ENCODE measurements at places on chromosomes 3 and 15. TPM values are rescaled to one million over a fixed set of nuclear protein-coding genes. Genes with fewer than 3 reads are reported as not detected.

DNA sequence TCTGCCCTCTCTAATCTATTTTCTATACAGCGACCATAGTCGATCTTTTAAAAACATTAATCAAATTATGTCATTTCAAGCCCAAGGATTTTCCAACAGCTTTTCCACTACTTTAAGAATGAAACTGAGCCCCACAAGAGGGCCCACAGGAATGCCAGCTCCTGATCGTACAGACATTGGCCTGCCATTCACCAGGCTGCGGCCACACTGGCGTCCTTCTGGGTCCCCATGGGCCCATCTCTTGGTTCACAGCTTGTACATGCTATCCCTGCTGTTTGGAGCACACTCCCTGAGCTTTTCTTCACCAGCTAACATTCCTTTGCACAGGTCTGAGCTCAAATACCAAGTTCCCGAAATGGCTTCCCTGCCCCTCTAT lies 149.6 kb downstream of the MYLK start:
- H3K4me1 ChIP-seq: no peaks in the 10 kb centered on the region
- DNase-seq: no peak
- H3K36me3 ChIP-seq: no peaks in the 10 kb centered on the region
- no peak overlapping the region for H3K27ac ChIP-seq

GRCh38 chr3:32195995-32196540 lies 42.4 kb upstream of the CMTM8 start:
- no peak for DNase-seq
- H3K4me3 ChIP-seq: no peak overlapping the region
- no peaks in the 10 kb centered on the region for H3K27me3 ChIP-seq
- no peaks in the 10 kb centered on the region for H3K4me1 ChIP-seq
- no peaks in the 10 kb centered on the region for H3K36me3 ChIP-seq

Gene DLL4
- total RNA-seq: not detected

GRCh38 chr3:79555655-79556054 lies 212.1 kb downstream of the ROBO1 start:
- H3K27me3 ChIP-seq: no peaks in the 10 kb centered on the region
- H3K27ac ChIP-seq: no peak overlapping the region
- no peaks in the 10 kb centered on the region for H3K36me3 ChIP-seq
- DNase-seq: no peak
- no peak overlapping the region for H3K4me3 ChIP-seq

GRCh38 chr15:66886241-66886675 lies 179.1 kb upstream of the SMAD3 start:
- no peaks in the 10 kb centered on the region for H3K4me1 ChIP-seq
- no peak for DNase-seq
- H3K27ac ChIP-seq: no peak overlapping the region
- H3K4me3 ChIP-seq: no peak overlapping the region

DNA sequence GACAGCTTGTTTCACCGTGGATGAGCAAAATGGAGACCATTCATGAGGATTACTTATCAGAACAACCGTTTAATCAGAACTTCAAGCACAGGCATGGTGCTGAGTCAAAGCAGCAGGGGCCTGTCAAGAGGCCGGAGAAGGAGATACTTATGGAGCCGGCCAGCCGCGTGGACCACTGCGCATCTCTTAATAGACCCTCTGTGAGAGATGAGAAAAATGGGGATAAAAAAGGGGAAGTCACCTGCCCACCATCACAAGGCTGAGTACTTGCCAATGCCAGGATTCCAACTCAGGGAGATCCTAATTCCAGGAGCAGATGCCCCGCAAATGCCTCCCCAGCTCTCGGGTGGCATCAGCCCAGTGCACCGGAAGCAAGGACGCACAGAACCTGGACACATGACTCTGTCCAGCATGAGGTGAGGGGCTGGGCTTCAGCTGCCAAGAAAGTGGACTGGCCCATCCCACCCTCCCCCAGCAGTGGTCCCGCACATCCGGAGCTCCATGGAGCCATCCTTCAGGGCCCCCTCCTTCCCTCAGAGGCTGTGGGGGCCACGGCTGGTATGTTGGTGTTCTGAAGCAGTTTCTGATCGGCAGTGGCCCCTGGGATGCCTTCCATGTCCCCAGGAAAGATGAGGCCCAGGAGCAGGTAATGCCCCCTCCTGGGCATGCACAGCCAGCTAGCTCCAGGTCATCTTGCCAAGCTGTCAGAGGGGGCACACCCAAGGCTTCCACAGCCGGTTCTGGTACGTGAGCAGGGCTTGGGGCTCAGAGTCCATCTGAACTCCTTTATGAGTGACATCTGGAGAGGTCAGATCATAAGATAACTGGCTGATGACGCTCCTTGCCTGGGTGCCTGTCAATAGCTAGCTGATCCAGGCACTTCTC lies 143.8 kb downstream of the ATP10A start:
- DNase-seq: no peak
- H3K36me3 ChIP-seq: peaks cover 3% of the 10 kb centered on the region
- H3K4me1 ChIP-seq: no peaks in the 10 kb centered on the region
- no peak overlapping the region for H3K27ac ChIP-seq

Gene NPAP1
- total RNA-seq: not detected

DNA sequence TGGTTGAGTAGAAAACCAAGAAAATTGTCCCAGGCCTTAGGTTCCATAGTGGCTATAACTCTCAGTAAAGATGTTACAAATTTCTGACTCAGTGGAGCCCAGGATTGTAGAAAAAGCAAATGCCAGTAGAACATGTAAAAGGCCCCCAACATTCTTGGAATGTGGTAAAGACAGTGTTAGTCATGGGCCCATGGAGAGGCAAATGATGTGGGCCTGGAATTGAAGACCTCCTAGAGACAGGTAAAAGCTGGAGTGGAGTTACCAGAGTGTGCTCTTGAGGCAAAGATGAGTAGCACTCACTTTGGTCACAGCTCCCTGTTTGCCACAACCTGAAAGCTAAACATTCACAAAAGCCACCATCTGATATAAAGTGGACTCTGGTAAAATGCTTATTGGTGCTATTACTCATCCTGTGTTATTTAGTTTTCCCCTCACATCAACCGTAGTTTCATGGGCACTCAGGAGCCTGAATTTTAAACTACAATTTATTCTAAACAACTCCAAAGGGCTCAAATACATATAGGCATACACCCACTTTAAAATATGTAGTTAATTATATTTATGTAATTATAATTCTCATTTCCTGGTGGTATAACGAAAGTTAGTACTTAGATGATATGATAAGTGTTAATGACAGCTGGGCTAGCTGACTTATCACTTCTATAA lies 359.6 kb upstream of the NECTIN3 start:
- H3K27ac ChIP-seq: no peak overlapping the region
- no peaks in the 10 kb centered on the region for H3K27me3 ChIP-seq
- H3K4me3 ChIP-seq: no peak overlapping the region

- H3K4me3 ChIP-seq: no peak overlapping the region
- no peaks in the 10 kb centered on the region for H3K4me1 ChIP-seq
- DNase-seq: no peak
- no peak overlapping the region for H3K27ac ChIP-seq
- H3K27me3 ChIP-seq: no peaks in the 10 kb centered on the region
These were observed 19.2 kb upstream of the GSK3B start for GRCh38 chr3:120113128-120114116.
